ENCODE measurements at places on chromosomes 16 and 17.
A peak's percentile ranks its signal among the peaks of the same experiment; 100 is the strongest.

DNA sequence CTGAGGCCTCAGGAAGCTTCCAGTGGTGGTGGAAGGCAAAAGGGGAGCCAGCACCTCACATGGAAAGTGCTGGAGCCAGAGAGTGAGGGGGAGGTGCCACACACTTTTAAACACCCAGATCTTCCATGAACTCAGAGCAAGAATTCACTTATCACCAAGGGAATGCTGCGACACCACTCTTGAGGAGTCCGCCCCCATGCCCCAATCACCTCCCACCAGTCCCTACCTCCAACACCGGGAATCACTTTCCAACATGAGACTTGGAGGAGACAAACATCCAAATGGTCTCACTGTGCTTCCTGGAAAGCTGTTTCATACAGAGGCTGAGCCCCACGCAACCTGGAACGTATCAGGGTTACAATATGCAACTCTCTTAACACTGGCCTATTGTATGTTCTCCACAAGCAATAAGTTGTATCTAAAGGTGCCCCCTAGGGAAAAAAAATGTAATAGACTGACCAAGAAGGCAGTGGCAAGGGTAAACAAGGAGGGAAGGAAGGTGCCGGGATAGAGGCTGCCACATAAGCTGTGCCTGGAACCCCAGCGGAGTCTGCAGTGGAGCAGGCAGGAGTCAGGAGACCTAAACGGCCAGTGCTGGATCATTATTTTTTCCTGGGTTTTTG, 106.7 kb upstream of the FOXF1 start:
- DNase-seq = no peak

DNA sequence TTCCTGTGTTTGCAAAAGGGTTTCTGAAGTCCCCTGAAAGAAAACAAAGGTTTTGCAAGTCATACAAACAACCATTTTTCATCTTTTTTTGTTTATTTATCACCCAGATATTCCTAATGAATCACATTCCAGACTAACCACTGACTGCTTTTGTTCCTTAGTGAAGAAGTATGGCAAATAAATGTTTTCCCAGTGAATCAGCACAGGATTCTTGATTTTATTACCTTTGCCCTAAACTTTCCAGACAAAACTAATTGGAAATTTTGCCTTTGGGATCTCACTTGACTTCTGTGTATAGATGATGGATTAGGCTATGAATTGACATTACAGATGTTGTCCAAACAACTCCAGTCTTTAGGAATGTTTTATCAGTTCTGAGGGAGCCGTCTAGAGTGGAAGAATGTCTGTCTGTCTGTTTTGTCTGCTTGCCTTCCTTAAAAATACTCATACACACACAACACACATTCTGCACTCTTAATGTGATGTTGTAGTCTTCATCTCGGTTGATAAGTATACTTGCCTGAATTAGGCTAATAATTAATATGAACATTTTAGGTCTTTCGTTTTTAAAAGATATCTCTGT, 48.9 kb downstream of the VMP1 start:
- peak; percentile 87 for DNase-seq

GRCh38 chr17:63701868-63702720, 2.2 kb upstream of the LIMD2 start:
- DNase-seq = no peak

GRCh38 chr17:10357768-10358167, 15.0 kb downstream of the MYH13 start:
- peak; percentile 5 for DNase-seq

GRCh38 chr16:53341792-53342191, 92.5 kb upstream of the RBL2 start:
- DNase-seq = no peak

GRCh38 chr16:57409870-57410587, 5.5 kb downstream of the CCL17 start:
- DNase-seq = no peak

DNA sequence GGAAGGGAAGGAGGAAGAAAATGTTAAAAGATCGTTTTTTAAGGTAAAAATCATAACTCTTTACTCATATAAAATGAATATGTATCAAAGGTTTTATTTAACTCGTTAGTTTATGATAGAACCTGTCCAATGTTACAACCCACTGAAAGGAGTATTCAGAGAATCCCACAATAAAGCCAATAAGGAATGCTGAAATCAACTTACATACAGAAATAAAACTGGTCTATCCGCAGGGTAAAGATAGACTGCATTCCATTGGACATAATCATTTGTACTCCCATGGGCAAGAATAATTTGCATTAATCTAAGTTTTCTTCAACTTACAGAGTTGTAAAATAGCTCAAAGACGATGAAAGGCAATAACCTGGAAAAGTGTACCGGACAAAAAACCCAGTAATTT, 17.9 kb upstream of the BEAN1 start:
- DNase-seq = no peak

- no peak for DNase-seq
Measured at GRCh38 chr17:65850486-65850885, 289.0 kb upstream of the AXIN2 start.

- no peak for DNase-seq
Measured at GRCh38 chr17:39740357-39741111, 2.8 kb downstream of the GRB7 start.

GRCh38 chr17:78040440-78041385, 82.2 kb downstream of the TNRC6C start:
- DNase-seq = peak; percentile 81

DNA sequence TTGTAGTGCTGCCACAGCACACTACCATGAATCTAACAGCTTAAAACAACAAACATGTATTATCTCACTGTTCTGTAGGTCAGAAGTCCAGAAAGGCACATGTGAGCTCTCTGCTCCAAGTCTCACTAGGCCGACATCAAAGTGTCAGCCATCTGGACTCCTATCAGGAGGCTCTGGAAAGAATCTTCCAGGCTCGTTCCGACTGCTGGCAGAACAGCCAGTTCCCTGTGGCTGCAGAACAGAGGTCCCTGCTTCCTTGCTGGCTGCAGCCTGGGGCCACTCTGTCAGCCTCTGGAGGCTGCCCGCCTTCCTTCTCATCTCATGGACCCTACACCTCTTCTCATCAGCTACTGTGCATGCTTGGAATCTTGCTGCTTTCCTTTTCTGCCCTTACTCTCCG, 168.9 kb downstream of the CBLN1 start:
- DNase-seq = peak; percentile 83

DNA sequence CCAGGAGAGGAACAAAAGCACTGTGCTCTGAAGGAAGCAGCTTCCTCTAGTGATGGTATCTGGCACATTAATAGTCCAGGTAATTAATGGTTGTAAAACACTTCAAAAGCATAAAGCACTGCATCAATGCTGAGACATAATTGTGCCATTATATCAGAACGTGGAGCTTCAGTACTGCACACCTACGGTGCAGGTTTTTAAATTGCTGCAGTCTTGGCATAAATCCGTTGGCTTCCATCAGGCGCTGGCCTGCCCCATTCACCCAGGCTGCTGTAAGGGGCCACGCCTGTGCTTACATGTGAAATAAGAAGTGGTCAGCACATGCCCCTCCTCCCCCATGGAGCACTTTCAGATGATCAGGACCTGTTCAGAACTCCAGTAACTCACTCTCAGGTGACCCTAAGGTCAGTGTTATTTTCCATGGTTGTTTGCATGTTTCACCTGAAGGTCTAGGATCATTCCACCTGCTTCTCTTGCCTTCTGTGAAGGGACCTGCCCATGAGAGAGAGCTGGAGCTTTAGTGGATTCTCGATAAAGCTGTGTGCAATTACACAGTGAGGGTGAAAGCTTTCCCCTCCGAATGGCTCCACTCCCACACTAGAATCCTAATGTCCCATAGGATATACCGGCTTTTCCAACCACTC, 345.3 kb downstream of the CA10 start:
- DNase-seq = peak; percentile 71

DNA sequence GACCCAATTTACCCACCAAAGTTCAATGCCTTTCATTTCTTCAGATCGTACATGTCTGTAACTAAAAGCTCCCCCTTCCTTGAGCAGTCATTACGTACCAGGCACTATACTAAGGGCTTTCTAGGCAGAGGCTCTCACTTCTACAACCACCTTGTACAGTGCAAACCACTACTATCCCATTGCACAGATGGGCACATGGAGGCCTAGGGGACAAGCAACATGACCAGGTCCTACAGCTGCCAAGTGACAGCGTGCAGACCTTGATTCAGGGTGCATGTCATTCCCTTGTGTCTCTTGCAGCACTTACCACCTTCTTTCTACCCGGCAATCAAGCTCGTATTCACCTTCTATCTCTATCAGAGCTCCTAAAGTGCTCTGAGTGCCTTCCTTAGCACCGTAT, 382.7 kb downstream of the SOX9 start:
- DNase-seq = no peak
